ENCODE measurements at places on chromosomes 7 and 10.

GRCh38 chr7:85483177-85483576 lies 296.3 kb upstream of the SEMA3D start:
- H3K36me3 ChIP-seq: no peaks in the 10 kb centered on the region
- no peak overlapping the region for H3K27ac ChIP-seq
- no peaks in the 10 kb centered on the region for H3K27me3 ChIP-seq
- DNase-seq: no peak
- H3K4me1 ChIP-seq: no peaks in the 10 kb centered on the region
- no peak overlapping the region for H3K4me3 ChIP-seq

DNA sequence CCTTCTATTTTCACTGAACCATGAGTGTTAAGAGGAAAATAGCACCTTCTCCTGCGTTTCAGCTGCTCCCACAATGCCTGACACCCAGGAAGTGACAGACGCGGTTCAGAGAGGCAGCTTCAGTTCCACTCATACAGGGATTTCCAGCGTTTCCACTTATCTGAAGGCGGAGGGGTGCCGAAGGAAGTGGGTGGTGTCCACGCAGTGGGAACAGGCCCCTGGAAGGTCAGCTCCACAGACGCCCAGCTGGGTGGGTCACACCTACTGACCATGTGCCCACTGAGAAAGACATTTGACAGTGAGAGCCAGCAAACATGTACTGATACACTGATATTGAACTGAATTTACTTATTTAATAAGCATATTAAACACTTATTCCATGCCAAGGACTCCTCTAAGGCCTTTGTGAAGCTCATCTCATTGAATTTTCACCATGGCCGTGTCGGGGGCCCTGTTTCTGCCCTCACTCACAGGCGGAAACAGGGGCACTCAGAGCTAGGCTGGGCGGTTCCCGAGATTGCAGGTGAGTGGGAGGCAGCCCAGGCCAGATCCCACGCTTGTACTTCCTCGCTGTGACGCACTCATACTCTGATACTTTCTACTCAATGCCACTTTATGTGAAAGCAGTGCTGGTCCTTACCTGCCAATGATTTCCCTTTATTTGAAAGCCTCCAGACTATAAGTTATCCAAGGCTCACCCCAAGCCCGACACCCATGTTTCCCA lies 96.8 kb downstream of the TCERG1L start:
- H3K36me3 ChIP-seq: peaks cover 65% of the 10 kb centered on the region
- H3K4me1 ChIP-seq: no peaks in the 10 kb centered on the region
- DNase-seq: no peak
- H3K27ac ChIP-seq: no peak overlapping the region
- no peaks in the 10 kb centered on the region for H3K27me3 ChIP-seq

DNA sequence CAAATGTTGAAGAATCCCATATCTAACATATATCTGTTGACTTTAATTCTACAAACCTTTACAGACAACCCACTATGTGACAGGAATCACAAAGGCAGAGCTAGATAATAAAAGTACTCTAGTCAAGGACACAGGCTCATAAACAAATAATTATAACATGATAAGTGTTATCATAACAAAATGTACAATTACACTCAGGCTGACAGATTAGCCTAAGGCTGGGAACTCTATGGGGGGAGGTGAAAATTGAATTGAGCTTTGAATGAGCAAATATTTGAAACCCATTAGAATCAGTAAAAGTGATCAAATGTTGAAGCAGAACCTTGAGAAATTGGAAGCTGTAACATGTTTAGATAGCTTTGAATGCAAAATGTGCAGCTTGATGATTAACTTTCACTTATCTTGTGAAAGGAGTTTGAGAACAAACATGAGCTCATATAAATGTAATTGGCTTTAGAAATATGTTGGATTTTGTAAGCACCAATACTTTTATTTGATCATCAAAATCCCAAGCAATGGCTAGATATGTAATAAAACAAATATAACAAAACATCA lies 970.2 kb downstream of the SORCS3 start:
- DNase-seq: no peak
- H3K4me1 ChIP-seq: no peaks in the 10 kb centered on the region
- H3K27me3 ChIP-seq: no peaks in the 10 kb centered on the region
- no peak overlapping the region for H3K27ac ChIP-seq
- no peaks in the 10 kb centered on the region for H3K36me3 ChIP-seq

DNA sequence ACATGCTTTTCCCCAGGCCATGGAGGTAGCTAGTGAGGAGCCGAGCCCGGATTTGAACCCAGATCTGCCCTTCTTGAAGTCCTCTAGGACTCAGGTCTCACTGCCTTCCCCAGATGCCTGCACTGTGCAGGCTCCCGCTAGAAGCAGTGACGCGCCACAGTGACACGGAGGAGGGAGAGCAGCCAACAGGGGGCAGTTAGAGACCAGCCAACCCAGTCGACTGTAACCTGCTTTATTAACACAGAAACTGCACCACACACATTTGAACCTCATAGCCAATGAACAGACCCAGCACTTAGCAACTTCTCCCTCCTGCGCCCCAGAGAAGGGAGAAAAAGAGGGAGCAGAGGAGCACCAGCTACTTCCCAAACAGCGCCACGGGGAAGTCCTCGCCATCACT lies 27.4 kb downstream of the PILRA start:
- peaks cover 13% of the 10 kb centered on the region for H3K4me1 ChIP-seq
- H3K27ac ChIP-seq: no peak overlapping the region
- DNase-seq: peak; percentile 56
- H3K27me3 ChIP-seq: peaks cover 28% of the 10 kb centered on the region
- no peaks in the 10 kb centered on the region for H3K36me3 ChIP-seq
- H3K4me3 ChIP-seq: no peak overlapping the region

- peaks cover 6% of the 10 kb centered on the region for H3K27me3 ChIP-seq
- H3K4me3 ChIP-seq: no peak overlapping the region
- no peak for DNase-seq
- H3K36me3 ChIP-seq: peaks cover 14% of the 10 kb centered on the region
- no peak overlapping the region for H3K27ac ChIP-seq
These were observed 182.6 kb downstream of the FZD1 start for GRCh38 chr7:91446819-91447218.

GRCh38 chr10:22344249-22344648 lies 1.0 kb upstream of the SPAG6 start:
- no peaks in the 10 kb centered on the region for H3K36me3 ChIP-seq
- H3K4me1 ChIP-seq: peaks cover 12% of the 10 kb centered on the region
- H3K4me3 ChIP-seq: peak overlapping the region; percentile 69
- no peak for DNase-seq
- H3K27me3 ChIP-seq: peaks cover 96% of the 10 kb centered on the region
